Right cardiac atrium (tissue), 5 donors: ENCODE measurements at places on chromosomes 4 and X. TPM values are rescaled to one million over a fixed set of nuclear protein-coding genes. Genes with fewer than 3 reads are reported as not detected.

XKRX gene
- not detected for total RNA-seq

TRAPPC11 gene
- total RNA-seq, result 18.6 TPM

YY2 gene
- total RNA-seq, result 0.91 TPM

GPAT3 gene
- total RNA-seq, result 33.5 TPM

BEND2 gene
- total RNA-seq, result 0.85 TPM

SCRG1 gene
- 1.2 TPM for total RNA-seq

DNA sequence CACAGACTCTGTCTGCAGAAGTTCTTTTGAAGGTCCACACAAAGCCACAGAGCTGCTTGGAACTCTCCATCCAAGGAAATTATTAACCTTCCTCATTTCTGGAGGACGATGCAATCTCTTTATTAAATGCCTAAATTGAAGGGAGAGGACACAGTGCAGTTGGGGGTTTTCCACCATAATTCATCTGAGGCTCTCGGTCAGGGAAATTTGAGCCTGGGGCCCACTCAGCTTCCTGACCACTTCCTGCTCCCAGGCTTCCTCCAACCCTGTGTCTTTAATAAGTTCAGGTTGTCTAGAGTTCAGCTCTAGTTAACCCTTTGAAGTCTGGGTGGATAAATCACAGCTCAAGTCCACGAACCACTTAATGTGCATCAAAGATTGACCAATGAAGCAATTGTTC, 58.5 kb downstream of the PRPS1 start:
- no peak for DNase-seq

- no peak for DNase-seq
These were observed 391.8 kb upstream of the EPHA5 start for GRCh38 chr4:66062044-66062443.

GRCh38 chr4:46329118-46329976, 60.6 kb downstream of the GABRA2 start:
- no peak for DNase-seq

DNA sequence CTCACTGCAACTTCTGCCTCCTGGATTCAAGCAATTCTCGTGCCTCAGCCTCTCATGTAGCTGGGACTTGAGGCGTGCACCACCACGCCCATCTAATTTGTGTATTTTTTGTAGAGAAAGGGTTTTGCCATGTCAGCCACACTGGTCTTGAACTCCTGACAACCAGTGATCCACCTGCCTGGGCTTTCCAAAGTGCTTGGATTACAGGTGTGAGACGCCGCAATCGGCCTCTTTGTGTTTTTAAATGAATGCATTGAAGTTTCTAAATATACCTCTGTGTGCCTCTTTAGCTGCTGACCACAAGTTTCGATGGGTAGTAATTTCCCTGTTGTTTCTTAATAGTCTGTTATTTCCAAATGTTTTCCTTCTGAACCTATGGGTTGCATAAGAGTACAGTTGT, 765.3 kb upstream of the GRIA3 start:
- DNase-seq, result no peak

- DNase-seq, result no peak
These were observed 47.9 kb downstream of the RBPJ start for GRCh38 chr4:26368685-26369084.

DNA sequence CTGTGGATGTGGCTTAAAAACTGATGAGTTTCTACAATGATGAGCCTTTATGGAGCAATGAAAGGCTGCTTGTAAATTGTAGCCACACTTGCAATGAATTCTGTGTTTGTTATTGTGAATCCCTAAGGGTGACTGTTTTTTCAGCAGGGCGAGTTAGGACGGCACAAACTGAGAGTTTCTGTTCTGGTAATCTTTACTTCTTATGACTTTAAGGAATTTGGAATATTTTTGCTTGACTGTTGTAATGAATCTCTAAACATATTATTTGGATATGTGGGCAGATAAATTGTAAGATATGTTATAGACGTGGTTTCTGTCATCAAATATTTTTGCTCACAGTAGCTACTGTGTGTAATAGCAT, 22.2 kb downstream of the RBPJ start:
- DNase-seq, result no peak

DNA sequence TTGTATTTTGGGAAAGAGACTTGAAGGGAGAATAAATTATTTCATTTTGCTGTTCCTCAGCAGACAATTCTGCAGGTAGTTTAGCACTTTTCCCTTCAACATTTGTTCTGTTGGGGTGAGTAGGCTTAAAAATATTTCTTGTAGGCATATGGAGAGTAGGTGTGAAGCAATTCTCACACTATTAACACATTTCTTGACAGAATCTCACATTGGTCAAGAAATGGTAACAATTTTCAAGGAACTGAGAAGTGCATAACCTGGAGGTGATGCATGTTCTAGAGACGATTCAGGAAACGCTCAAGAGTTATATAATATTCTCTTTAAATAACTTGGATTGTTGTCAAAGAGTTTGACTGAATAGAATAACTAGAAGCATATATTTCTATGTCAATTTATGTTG, 658.2 kb downstream of the STIM2 start:
- DNase-seq, result no peak

DNA sequence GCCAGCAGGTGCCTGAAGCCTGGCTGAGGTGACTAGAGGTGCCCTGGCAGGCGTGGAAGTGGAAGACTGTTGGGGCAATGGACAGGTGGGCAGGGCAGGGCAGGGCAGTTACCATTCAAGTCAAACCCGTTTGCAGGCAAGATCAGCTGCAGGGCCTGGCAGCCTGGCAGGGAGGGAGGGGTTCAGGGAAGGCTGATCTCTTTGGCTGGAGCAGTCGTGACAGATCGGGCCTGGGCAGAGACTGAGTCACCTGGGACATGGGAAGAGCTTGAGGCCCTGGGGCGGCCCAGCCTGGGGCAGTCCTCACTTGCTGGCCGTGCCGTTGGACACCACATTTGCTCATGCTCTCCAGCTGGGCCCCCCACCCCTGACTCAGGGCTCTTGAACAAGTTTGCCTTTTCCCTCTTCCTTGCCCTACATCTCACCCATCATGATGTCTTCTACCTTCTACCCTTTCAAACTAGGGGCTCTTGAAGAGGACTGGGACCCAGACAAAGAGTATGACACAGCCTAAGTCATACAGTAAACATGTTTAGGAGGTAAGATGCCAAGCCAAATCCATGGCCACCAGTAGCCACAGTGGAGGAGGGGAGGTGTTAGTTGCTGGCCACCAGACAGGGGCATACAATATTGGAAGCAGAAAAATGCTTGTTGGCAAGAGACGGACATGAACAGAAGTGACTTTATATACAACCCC, 2.0 kb upstream of the ZNF185 start:
- DNase-seq, result peak; percentile 31

- DNase-seq, result peak; percentile 39
These were observed 74.1 kb downstream of the EVC start for GRCh38 chr4:5784960-5785611.

- DNase-seq, result no peak
These were observed 20.2 kb upstream of the LRBA start for GRCh38 chr4:151035328-151035727.
